ENCODE measurements at places on chromosomes 7 and 10. TPM values are rescaled to one million over a fixed set of nuclear protein-coding genes. Genes with fewer than 3 reads are reported as not detected.

The TUBAL3 gene
- total RNA-seq: not detected

The MCM10 gene
- 0.89 TPM for total RNA-seq

The ACBD7 gene
- 0.30 TPM for total RNA-seq

The CALCR gene
- total RNA-seq: not detected

The POLL gene
- 10.7 TPM for total RNA-seq

The SAMD9 gene
- total RNA-seq: 11.9 TPM

The GRM3 gene
- total RNA-seq: not detected

The KCNH2 gene
- 2.7 TPM for total RNA-seq

The NUTM2D gene
- 1.2 TPM for total RNA-seq
